MM.1S (cell line): ENCODE measurements at places on chromosomes 2 and 18.
A peak's percentile ranks its signal among the peaks of the same experiment; 100 is the strongest.

DNA sequence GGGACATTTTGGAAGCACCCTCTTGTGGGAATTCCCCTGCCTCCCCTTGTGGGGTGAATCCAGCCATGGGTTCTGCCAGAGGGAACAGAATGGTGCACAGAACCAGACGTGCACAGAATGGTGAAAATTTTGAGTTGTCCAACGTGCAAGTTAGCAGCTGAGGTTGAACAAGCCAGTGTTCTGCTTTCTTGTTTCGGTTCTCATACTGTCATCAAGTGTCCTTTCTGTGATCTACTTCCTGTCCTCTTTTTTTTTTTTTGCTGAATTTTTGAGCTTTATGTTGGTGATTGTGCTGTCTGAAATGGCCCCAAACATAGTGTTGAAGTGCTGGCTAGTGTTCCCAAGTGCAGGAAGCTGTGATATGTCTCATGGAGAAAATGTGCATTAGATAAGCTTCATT lies 21.5 kb upstream of the REEP1 start:
- peak; percentile 77 for DNase-seq

GRCh38 chr2:156445296-156446220 lies 9.4 kb downstream of the GPD2 start:
- DNase-seq: no peak

- DNase-seq: peak; percentile 21
Measured at GRCh38 chr2:88638743-88639142, 11.5 kb upstream of the EIF2AK3 start.

- DNase-seq: no peak
Measured at GRCh38 chr18:23239885-23240608, 104.8 kb downstream of the CABLES1 start.

GRCh38 chr2:55009277-55010060 lies 40.8 kb downstream of the RTN4 start:
- peak; percentile 53 for DNase-seq
